ENCODE measurements at places on chromosomes 1 and 21.

- no peak for DNase-seq
Measured at GRCh38 chr1:232292239-232292638, 337.7 kb downstream of the SIPA1L2 start.

DNA sequence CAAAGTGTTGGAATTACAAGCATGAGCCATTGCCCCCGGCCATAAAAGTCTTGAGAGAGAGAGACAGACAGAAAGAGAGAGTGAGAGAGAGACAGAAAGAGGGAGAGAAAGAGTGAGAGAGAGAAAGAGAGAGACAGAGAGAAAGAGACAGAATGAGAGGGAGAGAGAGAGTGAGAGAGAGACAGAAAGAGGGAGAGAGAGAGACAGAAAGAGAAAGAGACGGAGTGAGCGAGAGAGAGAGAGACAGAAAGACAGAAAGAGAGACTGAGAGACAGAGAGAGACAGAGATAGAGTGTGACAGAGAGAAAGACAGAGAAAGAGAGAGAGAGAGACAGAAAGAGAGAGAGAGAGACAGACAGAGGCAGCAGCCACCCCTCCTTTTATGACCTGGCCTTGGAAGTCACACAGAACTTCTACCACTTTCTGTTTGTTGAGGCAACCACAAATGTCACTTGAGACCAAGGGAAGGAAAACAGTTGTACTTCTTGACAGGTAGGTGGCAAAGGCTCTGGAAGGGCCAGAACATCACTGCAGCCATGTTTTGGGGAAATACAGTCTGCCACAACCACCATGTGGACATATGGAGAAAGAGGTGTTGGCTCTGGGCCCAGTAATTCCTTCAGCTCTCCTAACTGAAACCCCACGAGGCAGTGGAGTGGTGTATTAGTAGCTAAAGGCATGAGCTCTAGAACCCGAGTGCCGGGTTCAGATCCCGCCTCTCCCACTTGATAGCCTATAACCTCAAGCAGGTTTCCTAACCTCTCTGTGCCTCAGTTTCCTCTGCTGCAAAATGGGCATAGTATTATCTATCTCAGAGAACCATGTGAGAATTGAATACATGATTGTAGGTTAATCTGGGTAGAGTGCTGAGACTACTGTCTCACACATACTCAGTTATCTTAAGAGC is 50.6 kb downstream of the TNFRSF8 start:
- DNase-seq = no peak

- no peak for DNase-seq
Measured at GRCh38 chr1:109389638-109390341, 7.9 kb downstream of the SORT1 start.

DNA sequence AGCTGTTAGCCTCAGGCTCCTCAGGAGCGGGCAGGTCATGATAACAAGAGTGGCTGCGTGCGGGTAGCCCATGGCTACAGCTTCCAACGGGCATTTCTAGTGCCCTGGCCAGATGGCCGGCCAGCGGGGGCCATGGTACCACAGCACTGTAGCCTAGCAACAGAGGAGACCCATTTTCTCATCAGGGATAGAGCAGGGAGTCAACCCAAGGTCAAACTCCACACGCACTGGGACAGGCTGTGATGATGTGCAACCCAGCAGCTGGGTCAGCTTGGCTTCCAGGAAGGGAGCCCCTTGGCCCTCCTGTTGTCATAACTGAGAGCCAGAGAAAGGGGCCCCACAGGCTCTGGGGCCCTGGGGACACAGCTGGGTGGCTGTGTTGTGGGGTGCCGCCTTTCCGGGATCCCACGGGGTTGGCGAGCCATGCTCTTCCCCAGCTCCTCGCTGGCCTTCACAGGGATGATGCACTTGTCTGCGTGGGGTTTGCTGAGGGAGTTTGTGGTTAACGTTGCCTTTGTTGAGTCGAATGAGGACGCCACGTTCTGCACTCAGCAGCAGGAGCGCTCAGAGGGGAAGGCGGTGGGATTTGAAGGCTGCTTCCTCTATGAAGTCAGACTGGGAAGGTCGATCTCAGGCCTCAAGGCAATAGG is 46.3 kb downstream of the COL18A1 start:
- DNase-seq = no peak

DNA sequence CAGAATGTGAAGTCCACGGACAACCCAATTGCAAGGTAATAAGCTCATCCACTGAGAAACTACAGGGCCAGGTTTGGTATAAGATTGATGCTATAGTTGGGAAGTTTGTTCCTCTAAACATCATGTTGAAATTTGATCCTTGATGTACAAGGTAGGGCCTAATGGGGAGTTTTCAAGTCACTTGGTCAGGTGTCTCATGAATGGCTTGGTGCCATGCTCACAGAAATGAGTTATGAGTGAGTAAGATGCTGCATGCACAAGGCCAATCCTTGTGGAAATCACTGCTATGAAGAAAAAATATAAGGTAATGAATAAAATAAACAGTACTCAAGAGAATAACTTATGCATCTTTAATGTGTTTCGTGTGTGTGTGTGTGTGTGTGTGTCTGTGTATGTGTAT is 1891.2 kb downstream of the NCAM2 start:
- no peak for DNase-seq

DNA sequence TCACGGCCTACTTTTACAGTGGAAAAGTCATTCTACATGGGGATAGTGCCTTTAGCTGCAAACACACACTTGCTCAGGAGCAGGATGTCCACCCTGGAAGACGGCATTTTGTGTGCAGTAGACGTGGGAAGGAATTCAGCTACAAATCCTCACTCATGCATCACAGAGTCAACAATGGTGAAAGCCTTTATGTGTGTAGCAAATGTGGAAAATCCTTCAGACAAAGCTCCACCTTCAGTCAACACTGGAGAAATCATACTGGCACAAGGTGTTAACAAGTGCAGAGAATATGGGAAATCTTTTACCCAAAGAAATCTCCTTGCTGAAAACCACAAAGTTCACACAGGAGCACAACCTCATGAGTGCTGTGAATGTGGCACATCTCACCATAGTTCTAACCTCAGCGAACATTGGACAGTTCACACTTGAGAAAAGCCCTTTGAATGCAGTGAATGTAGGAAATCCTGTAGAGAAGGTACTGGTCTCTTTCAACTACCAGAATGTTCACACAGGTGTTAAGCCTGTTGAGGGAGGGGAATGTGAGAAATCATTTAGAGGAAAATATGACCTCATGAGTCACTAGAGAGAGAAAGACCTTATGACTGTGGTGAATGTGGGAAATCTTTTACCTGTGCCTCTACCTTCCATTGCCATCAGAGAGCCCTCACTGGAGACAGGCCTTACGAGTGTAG is 101.8 kb downstream of the PTGS2 start:
- DNase-seq = no peak

- no peak for DNase-seq
Measured at GRCh38 chr1:206679738-206680211, 4.9 kb upstream of the MAPKAPK2 start.

DNA sequence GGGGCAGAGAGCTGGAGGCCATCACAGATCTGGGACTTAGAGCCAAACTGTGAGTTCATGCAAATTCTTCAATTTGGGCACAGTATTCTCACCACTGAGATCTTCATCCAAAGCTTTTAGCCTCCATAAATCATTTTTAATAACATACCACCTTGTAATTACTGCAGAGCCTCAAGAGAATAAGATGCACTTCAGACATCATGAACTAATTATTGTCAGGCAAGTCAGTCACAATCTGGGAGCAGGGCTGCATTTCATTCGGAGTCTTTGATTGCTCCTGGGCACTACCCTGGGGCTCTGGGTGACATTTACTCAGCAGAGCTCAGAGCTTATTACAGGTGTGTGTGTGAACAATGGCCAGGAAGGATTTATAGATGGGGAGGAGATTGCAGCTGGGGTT is 623.7 kb downstream of the PTPRU start:
- no peak for DNase-seq

DNA sequence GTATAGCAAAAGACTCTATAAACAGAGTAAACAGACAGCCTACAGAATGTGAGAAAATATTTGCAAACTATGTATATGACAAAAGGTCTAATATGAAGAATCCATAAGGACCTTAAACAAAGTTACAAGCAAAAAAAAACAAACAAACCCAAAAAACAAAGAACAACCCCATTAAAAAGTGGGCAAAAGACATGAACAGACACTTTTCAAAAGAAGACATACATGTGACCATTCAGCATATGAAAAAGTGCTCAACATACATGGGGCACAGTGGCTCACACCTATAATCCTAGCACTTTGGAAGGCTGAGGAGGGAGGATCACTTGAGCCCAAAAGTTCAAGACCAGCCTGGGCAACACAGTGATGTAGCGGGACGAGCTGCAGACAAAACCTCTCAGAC is 17.9 kb upstream of the OR2B11 start:
- no peak for DNase-seq

- no peak for DNase-seq
Measured at GRCh38 chr1:119160866-119161265, 20.4 kb upstream of the WARS2 start.

DNA sequence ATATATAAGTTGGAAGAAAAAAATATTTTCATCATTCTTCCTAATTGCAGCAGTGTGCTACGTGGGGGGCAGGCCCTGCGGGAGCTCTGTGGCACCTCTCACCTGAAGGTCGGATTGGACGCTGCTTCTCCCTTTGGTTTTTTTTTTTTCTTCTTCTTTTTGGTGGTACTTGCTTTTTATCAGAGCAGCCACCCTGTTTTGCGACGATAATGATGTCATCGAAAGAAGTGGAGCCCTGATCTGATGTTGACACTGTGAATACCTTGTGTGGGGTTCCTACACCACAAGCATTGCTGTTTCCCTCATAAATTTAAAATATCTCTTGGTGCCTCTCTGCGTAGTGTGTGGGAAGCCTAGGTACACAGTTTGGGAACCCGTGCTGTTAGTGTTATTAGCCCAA is 5.5 kb downstream of the TRAPPC10 start:
- no peak for DNase-seq

DNA sequence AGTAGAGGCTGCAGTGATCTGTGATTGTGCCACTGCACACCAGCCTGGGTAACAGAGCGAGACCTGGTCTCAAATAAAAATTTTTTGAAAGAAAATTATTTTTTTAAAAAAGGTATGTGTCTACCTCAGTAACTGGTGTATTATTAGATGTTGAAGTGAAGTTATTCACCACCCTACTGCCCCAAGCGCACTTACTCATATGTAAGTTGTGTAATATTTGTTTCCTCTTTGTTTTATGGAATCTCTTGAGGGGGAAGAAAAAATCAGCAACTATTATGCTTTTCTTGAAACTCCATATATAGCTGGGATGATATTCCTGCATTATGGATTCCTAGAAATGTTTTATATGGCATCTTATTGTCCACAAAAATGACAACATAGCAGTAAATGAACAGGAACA is 21.3 kb downstream of the RBM15 start:
- no peak for DNase-seq

- no peak for DNase-seq
Measured at GRCh38 chr1:82110366-82111254, 309.9 kb downstream of the ADGRL2 start.

- DNase-seq = no peak
Measured at GRCh38 chr1:99472893-99473292, 173.0 kb upstream of the PALMD start.

DNA sequence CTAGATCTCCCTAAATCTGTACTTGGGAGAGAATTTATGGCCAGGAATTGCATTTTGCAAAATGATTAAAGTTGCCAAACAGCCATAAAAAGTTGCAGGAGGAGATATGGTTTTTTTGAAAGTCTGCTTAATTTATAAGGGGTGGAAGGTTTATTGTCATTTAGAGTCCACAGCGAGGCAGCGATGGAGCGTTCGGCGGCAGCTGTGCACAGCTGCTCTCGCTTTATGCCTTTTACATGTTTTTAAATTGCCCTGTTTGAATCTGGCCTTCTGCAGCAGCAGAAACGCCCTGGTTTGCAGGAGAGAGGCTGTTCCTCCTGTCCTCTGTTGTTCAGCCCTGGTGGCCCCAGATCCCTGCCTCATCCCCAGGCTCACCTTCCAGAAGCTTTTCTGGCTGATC is 144.9 kb upstream of the POU3F1 start:
- no peak for DNase-seq

- no peak for DNase-seq
Measured at GRCh38 chr1:198734323-198735008, 95.6 kb downstream of the PTPRC start.

GRCh38 chr1:217090060-217090911 is 367.1 kb upstream of the ESRRG start:
- peak; percentile 50 for DNase-seq

DNA sequence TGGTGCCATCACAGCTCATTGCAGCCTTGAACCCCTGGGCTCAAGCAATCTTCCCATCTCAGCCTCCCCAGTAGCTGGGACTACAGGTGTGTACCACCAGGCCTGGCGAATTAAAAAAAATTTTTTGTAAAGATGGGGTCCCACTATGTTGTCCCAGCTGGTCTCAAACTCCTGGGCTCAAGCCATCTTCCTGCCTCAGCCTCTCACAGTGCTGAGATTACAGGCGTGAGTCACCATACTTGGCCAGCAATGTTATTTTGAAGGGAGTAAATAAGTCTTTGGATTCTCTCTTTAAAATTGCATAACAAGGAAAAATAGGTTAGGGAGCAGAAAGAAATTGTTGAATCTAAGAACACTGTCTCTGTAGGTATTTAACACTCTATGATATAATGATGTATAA is 111.3 kb downstream of the RPS6KC1 start:
- no peak for DNase-seq

- DNase-seq = no peak
Measured at GRCh38 chr1:223887747-223888418, 42.1 kb upstream of the TP53BP2 start.

GRCh38 chr1:113109908-113110554 is 37.0 kb downstream of the LRIG2 start:
- DNase-seq = no peak

- DNase-seq = no peak
Measured at GRCh38 chr1:86705665-86705985, 1.2 kb downstream of the SH3GLB1 start.

- DNase-seq = no peak
Measured at GRCh38 chr1:219433496-219434131, 179.3 kb downstream of the ZC3H11B start.

- DNase-seq = no peak
Measured at GRCh38 chr1:3998086-3998485, 98.0 kb upstream of the C1orf174 start.

GRCh38 chr1:147167365-147167764 is 4.9 kb downstream of the PRKAB2 start:
- DNase-seq = no peak

- no peak for DNase-seq
Measured at GRCh38 chr1:58904299-58905125, 120.7 kb upstream of the JUN start.

- DNase-seq = peak; percentile 69
Measured at GRCh38 chr1:41418857-41419583, 57.8 kb downstream of the FOXO6 start.

DNA sequence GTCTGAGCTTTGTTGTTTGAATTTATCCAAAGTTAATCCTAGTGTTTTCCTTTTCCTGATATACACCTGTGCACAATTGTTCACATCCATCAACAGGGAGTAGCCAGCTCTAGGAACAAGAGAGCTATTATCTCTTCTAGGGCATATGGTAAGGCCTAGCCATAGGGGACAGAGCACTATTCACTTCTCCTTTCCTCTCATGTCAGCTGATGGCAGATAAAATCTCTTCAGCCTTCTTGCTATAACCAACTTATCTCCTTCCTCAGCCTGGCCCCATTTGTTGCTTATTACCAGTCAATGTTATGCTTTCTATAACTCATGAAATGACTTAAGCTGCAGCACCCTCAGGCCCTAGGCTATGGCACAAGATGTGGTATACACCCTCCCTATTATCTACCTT is 38.9 kb downstream of the PATJ start:
- DNase-seq = no peak

GRCh38 chr1:151314137-151314875 is 12.9 kb downstream of the PI4KB start:
- no peak for DNase-seq

- no peak for DNase-seq
Measured at GRCh38 chr1:29305943-29306342, 69.6 kb downstream of the PTPRU start.

- DNase-seq = no peak
Measured at GRCh38 chr1:76121850-76122249, 47.3 kb downstream of the ST6GALNAC3 start.

Data from endodermal cell (in vitro differentiated cells).